HFF-Myc (cell line): ENCODE measurements at places on chromosomes 12 and 14.
A peak's percentile ranks its signal among the peaks of the same experiment; 100 is the strongest.

DNA sequence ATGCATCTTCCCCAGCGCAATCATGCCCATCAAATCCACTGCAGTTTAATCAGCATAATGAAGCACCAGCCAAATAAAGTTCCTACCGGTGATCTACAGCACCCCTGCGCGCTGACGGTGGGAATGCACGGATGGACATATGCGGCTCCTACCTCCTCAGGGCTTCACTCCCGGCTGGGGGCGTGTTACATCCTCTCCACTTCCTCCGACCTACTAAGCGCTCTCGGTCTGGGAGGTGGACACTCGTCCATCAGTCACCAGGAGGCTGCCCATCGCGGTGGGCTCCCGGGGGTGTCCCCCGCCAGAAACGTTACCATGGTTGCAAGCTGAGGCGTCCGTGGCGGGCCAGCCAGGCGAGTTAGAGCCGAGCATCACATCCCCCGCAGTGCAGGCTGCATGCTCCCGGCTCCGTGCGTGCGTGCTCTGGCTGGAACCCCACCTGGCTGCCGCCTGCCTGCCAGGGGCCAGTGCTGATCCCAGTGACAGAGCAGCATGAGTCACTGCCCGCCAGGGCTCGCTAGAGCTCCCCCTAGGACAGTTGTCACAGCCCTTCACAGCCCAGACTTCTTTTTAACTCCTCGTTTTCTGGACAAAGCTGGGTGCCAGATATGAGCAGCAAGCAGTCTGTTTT is 73.0 kb downstream of the CIT start:
- peak; percentile 69 for DNase-seq

- DNase-seq, result no peak
These were observed 100.3 kb downstream of the LRIG3 start for GRCh38 chr12:58819985-58820384.

GRCh38 chr12:27979145-27979544 is 6.6 kb upstream of the PTHLH start:
- DNase-seq, result no peak

DNA sequence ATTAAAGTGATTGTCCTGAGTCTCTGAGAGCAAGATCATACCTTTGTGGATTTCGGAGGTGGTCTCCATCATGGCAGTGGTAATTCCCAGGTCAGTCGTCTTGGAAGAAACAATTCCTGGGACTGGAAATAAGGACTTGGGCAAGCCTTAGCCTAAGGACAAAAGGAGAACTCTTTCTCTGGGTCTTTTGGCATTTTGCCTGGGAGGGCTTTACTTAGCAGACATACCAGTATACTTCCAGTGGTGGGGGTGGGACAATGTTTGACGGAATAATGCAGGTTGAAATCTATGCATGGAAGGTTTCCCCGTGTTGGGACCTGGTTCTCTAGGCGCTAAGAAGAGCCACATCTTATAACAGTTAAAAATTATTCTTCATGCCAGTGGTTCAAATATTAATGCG is 70.4 kb upstream of the USP44 start:
- no peak for DNase-seq

DNA sequence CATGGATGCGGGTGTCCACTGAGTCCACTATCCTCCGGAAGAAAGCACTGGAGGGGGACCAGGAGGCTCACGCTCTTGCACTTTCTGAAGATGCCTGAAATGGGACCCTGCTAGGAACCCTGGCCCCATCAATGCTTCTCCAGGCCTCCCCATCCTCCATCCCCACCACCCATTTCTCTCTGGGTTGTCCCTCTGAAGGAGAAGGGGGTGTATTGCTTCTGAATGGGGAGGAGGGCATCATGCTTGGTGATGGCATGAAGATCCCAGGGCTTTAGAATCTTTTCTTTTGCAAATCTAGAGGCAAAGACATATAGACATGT is 681 bp upstream of the JPH4 start:
- no peak for DNase-seq

DNA sequence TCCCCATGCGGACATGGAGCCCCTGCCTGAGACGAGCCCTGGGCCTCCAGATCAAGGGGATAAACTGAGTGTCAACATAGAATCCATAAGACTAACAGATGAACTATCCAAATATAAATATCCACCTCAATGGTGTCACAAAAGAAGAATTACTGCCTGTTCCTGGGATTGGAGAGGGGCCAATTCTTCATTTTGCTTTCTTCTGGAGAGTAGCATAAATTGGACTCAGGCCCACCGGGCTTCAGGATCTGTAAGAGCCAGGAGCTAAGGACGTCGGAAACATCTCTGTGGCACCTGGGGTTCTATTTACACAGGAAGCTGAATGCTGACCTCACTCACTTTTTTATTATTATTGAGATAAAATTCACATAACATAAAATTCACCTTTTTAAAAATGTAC is 408.2 kb upstream of the CCDC196 start:
- DNase-seq, result no peak

- DNase-seq, result no peak
These were observed 12.2 kb downstream of the LLPH start for GRCh38 chr12:66118240-66118891.

DNA sequence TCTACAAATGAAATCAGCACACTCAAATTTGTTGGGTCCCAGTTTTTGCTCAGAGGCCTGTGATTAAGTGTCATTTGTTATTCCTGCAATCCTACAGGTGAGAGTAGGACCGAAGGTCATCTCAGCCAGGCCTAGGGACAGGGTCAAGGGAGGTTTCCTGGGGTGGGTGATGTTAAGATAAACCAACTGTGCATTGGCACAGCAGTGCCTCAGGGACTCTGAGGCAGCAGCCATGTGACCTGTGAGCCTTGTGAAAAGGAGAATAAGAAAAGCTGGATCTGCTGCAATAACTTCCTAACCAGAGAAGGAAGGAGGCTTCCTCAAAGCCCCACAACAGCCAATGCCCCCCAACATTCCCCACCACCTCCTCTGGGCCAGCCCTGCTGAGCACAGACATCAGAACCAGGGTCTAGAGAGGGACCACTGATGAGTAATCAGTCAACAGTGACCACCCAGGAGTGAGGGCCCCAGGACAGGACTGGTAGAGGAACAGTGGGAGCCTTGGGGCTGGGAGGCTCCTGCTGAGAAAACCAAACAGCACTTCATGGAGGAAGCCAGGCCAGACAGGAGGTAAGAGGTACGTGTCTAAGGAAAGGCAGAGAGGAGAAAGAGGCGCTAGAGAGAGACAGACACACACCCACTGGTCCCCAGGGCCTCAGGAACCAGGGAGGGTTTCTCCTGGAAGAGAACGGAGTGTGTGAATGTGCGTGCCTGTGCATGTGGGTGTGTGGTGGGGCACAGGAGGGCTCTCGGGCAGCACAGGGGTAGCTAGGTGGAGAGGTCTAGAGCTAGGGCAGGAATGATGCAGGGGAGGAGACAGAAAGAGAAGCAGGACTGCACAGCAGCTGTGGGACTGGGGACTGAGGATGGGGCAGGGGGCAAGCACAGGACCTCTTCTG is 82.4 kb downstream of the ITPK1 start:
- DNase-seq, result no peak

DNA sequence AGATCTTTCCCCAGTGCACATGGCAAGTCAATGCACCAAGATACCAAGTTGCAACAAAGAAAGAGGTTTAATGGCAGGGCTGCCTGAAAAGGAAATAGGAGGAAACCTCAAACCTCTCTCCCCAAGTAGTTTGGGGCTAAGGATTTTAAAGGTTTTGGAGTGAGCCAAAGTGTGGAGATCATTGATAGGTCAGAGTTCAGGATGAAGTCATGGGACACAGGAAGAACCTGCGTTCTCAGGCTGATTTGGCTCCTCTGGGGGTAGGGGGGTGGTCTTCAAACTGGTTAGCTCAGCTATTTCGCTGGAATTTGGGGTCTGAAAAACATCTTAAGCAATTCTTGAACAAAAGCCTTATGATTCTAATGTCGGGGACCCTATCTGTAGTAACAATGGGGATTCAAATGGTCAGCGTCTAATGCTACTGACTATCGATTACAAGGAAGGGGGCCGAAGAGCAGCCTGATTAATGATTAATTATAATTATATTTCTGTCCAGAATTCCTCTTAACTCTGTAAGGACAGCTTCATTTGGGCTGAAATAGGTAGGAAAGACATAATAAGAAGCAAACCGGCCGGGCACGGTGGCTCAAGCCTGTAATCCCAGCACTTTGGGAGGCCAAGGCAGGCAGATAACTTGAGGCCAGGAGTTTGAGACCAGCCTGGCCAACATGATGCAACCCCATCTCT is 31.4 kb downstream of the AICDA start:
- DNase-seq, result no peak

DNA sequence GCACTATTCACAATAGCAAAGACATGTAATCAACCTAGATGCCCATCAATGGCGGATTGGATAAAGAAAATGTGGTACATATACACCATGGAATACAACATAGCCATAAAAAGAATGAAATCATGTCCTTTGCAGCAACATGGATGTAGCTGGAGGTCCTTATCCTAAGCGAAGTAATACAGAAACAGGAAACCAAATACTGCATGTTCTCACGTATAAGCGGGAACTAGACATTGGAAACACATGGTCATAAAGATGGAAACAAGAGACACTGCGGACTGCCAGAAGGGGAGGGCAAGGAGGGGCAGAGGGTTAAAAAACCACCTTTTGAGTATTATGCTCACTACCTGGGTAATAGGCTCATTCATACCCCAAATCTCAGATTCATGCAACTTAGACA is 234.1 kb upstream of the PLXNC1 start:
- peak; percentile 22 for DNase-seq
